ENCODE measurements at places on chromosomes 1 and 21. TPM values are rescaled to one million over a fixed set of nuclear protein-coding genes. Genes with fewer than 3 reads are reported as not detected.
A peak's percentile ranks its signal among the peaks of the same experiment; 100 is the strongest.

DNA sequence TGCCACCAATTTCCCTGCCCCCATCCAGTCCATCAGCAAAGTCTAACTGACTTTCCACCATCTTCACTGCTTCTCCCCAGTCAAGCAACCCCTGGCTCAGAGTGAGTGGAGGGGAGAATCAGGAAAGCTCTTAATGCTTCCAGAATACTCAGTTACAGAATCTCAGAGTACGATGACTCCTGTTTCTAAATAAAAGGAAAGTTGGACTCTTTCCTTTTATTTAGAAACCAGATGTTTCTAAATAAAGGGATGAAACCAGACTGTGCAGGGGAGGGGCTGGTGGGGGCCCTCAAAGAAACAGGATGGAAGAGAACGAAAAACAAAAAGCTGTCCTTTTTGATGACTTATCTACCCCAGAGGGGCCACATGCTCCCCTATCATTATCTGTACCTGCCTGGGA, 85.2 kb upstream of the PPM1J start:
- no peak for DNase-seq

DNA sequence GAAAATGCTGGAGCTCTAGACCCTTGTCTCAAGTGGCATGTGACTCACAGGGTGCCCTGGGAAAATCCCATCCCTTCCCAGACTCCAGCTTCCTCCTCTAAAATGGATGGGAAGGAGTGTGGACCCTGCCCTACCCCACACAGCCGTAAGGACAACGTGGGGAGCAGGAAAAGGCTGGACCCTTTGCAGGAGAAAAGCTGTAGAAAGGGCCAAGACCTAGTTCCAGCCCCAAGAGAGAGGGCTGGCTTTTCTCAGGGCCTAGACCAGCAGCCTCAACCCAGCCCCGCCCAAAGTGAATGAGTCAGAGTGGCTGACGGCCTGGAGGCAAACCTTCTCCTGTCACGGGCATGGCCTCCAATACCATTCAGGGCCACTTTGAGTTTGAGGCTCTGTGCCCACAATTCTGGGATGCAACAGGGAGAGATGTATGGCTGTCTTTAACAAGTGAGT, 1.1 kb downstream of the LAMB3 start:
- no peak for DNase-seq

Gene ABCA4
- not detected for total RNA-seq

Gene NTMT2
- total RNA-seq, result 0.67 TPM

Gene DNTTIP2
- 84.2 TPM for total RNA-seq

DNA sequence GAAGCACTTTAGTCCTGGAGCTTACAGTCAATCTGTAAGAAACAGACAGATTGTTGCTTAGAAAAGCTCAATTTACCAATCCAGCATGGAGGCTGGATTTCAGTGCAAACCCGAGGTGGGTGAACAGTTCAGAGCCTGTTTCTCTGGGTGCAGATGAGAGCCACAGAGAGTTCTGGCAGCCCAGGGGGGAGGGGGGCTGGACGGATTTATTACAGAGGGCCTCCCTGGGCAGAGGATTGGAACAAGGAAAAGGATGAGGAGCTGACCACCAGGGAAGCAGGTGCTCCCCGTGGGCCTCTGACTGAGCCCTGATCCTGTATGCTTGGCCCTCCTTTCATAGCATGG, 38.0 kb upstream of the EPS8L3 start:
- no peak for DNase-seq

DNA sequence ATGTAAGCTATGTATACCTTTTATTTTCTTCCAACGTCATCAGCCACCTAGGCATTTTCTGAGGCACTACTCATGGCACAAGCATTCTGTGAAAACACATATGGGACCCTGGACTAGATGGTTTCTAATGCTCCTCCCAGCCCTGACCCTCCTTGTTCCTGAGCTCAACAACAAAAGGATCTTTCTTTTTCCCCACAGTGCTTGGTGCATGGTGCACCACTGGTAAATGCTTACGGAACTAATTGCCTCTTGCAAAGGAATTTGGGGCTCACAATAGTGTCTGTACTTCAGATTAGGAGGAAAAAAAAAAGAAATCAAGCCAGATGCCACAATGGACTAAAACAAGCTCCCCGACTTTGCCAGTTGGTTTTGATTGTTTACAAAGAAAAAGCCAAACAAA, 390.5 kb downstream of the PLPP3 start:
- DNase-seq, result no peak

DNA sequence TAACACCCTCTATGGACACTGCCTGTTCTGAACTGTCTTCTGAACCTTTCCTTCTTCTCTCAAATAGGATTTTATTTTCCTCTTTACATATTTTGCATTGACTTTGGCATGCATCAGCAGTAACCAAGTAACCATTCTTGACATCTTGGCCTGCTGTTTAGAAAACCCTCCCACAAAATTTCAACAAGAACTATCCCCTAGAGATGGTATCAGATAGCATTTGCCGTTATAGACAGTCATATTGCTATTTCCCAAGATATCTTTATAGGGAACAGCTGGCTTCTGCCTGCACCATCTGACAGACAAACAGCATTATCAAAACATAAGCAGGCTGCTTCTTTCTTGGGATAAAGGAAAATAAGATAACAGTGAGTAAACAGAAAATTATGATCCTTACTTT, 54.7 kb downstream of the LHX8 start:
- DNase-seq, result no peak

DNA sequence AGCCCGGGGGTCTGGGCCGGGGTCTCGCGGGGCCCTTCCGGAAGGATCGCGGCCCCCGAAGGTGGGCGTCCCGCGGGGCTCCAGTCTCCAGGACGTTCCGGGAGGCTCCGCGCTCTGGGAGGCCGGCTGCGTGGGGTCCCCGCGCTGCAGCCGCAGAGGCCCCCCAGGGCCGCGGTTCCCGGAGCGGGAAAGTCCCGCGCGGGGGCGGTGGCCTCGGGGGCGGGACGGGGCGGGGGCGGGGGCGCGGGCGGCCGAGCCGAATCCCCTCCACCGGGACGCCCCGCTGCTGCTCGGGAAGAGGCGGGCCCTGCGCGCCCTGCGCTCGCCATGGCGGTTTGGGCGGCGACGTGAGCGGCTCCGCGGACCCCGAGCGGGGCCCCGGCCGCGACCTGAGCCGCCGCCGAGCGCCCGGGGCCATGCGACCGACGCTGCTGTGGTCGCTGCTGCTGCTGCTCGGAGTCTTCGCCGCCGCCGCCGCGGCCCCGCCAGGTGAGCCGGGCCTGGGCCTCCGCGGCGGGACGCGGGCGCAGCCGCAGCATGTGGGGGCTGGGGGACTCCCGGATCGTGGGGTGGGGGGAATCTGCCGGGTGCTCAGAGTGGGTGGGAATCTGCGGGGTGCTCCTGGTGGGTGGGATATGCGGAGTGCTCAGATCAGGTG, at the start of gene IFNGR2:
Gene IFNGR2, plus strand, starts transcription at position 286 of the 658 bp plus-strand sequence. Its CDS starts 131 bp downstream, at position 417.
- DNase-seq, result peak; percentile 54

Gene FCRL1
- not detected for total RNA-seq
